ENCODE measurements at places on chromosomes 2 and 18.

DNA sequence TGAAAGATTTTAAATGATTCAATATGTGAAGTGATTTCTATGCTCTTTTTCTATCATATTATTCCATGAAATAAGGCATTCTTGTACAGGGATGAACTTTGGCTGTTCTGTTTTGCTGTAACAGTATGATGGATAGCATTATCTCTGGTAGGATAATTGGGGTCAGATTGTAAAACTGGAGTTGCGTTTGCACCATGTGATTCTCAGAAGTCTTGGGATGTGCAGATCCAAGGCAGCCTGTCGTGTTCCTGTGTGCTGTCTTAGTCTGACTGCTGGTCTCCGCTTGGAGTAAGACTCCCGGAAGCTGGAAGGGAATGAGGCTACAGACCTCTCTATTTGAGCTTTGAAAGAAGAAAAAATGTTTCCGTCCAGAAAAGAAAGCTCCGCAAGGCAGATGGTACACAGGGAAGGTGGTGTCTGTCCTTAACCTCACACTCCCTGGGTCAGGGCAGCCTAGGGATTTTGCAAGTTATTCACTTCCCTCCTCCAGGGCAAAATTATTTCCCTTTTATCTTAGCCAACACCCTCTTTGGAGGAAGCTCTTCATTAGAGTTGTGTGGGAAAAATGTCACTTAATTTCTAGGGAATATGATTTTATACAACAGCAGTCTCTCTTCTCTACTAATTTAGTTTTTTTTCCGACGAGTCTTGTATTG, 250.6 kb downstream of the PTPRM start:
- peaks cover 8% of the 10 kb centered on the region for H3K4me1 ChIP-seq
- H3K27me3 ChIP-seq: no peaks in the 10 kb centered on the region
- H3K36me3 ChIP-seq: no peaks in the 10 kb centered on the region
- H3K4me3 ChIP-seq: no peak overlapping the region
- no peak for DNase-seq

GRCh38 chr2:58798676-58799208, 557.6 kb upstream of the FANCL start:
- no peak for DNase-seq
- no peak overlapping the region for H3K27ac ChIP-seq
- H3K4me3 ChIP-seq: no peak overlapping the region
- no peaks in the 10 kb centered on the region for H3K4me1 ChIP-seq
- H3K27me3 ChIP-seq: no peaks in the 10 kb centered on the region
- no peaks in the 10 kb centered on the region for H3K36me3 ChIP-seq

GRCh38 chr2:132676999-132677398, 7.0 kb upstream of the LYPD1 start:
- H3K27me3 ChIP-seq: no peaks in the 10 kb centered on the region
- H3K4me1 ChIP-seq: peaks cover 20% of the 10 kb centered on the region
- H3K4me3 ChIP-seq: no peak overlapping the region
- DNase-seq: no peak
- no peaks in the 10 kb centered on the region for H3K36me3 ChIP-seq
- no peak overlapping the region for H3K27ac ChIP-seq

DNA sequence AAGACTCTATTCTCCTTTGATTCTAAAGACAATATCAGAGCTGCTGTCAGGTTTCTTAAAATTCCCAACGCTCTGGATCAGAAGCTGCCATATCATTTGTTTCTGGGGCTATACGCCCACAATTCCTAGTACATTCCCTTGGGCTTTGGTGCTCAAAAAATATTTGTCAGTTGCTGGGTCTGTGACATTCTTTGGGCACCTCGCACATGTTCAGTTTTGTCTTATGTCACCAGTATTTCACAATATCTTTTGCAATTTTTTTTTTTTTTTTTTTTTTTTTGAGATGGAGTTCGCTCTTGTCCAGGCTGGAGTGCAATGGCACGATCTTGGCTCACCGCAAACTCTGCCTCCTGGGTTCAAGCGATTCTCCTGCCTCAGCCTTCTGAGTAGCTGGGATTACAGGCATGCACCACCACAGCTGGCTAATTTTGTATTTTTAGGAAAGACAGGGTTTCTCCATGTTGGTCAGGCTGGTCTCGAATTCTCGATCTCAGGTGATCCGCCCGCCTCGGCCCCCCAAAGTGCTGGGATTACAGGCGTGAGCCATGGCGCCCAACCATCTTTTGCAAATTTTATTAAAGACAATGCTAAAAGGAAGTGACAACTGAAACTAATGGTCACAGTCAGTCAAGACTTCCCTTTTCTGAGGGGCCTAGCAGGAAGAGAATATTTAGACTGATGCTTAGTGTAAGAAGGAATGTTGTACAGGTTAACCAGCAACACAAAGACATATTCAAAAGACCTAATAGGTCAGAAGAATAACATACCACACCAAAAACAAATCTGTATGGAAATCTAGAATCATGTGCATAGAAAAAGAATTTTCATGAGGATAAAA, 6.8 kb downstream of the ZNF397 start:
- H3K27me3 ChIP-seq: no peaks in the 10 kb centered on the region
- no peak for DNase-seq

DNA sequence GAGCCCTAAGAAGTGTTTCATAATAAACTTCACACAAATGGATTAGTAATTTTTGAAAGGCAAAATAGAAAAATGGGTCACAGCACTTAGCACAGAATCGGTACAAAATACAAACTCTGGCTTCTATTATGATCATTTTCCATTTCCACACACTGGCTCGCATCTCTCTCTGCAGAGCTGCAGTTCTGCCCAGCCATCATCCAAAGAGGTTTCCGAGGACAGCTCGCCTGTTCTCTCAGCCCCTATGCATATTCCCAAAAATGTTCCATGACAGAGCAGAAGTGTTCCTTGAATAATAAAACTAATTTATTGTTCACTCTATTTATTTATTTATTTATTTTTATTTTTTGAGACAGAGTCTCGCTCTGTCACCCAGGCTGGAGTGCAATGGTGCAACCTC, 115.6 kb downstream of the AP1S3 start:
- peaks cover 19% of the 10 kb centered on the region for H3K4me1 ChIP-seq
- DNase-seq: no peak
- H3K27me3 ChIP-seq: no peaks in the 10 kb centered on the region
- no peaks in the 10 kb centered on the region for H3K36me3 ChIP-seq

GRCh38 chr2:159119652-159120257, 151.3 kb downstream of the TANC1 start:
- DNase-seq: peak; percentile 41
- H3K27me3 ChIP-seq: no peaks in the 10 kb centered on the region
- no peaks in the 10 kb centered on the region for H3K36me3 ChIP-seq

- no peak overlapping the region for H3K27ac ChIP-seq
- no peak for DNase-seq
- H3K36me3 ChIP-seq: no peaks in the 10 kb centered on the region
- H3K27me3 ChIP-seq: no peaks in the 10 kb centered on the region
- H3K4me3 ChIP-seq: no peak overlapping the region
These were observed 9.6 kb downstream of the SLC14A1 start for GRCh38 chr18:45733535-45733934.

DNA sequence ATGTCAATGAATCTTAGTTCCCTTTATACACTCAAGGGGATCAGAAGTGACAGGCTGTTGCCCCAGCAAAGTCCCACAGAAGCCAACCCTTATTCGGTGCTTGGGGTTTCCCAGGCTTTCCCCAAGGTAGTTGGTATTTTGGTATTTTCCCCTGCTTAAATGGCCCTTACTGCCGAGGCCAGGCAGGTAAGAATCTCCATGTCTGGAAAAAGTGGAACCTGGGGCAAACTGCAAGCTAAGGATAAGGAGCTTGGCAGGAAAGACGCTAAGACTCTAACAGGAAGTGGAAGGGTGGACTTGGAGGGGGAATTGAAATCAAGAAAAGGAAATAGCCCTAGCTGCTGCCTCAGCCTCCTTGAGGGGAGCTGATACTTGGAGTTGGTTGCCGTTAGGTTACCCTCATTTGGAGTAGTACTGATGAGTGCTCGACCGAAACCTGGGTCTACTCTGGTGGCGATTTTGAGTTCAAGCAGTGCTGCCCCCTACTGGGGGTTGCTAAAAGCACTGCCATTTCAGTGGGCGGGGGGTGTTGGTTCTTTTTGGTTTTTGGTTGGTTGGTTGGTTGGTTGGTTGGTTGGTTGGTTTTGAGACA, 3.3 kb upstream of the GPBAR1 start:
- H3K36me3 ChIP-seq: peaks cover 41% of the 10 kb centered on the region
- no peaks in the 10 kb centered on the region for H3K27me3 ChIP-seq
- peaks cover 17% of the 10 kb centered on the region for H3K4me1 ChIP-seq
- H3K4me3 ChIP-seq: no peak overlapping the region

DNA sequence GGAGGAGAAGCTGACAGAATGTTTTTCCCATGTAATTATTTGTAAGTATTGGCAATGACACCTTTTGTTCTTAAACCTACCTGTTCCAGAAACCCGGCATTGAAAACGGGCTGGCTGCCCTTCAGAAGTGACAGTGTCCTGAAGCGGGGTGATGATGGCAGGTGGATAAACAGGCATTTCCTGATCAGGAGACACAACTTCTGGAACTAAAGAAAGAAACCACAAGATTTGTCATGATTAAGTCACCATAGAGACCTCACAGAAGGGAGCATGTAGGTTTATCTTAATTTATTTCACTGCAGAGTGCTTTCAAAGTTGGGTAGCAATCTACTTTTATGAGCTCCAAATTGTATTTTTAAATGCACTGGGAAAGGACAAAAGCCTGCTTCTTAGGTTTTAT, 43.1 kb downstream of the TTN start:
- H3K27me3 ChIP-seq: no peaks in the 10 kb centered on the region
- no peaks in the 10 kb centered on the region for H3K36me3 ChIP-seq
- no peak overlapping the region for H3K27ac ChIP-seq

GRCh38 chr2:183242937-183243336, 118.7 kb downstream of the NUP35 start:
- no peaks in the 10 kb centered on the region for H3K4me1 ChIP-seq
- no peak overlapping the region for H3K27ac ChIP-seq
- H3K27me3 ChIP-seq: no peaks in the 10 kb centered on the region
- peak; percentile 39 for DNase-seq
- H3K4me3 ChIP-seq: no peak overlapping the region

Data from astrocyte (in vitro differentiated cells and primary cell).